Mesothelial cell of epicardium (in vitro differentiated cells): ENCODE measurements at places on chromosomes 6 and 20. TPM values are rescaled to one million over a fixed set of nuclear protein-coding genes. Genes with fewer than 3 reads are reported as not detected.

The RCAN2 gene
- total RNA-seq = 3.6 to 4.0 TPM (median 3.9 TPM) in 3 replicates

The LAMA5 gene
- total RNA-seq = 571 to 618 TPM (median 601 TPM) in 3 replicates

The STK4 gene
- total RNA-seq = 29.9 to 31.7 TPM (median 31.3 TPM) in 3 replicates

The ITPR3 gene
- 6.3 to 6.4 TPM (median 6.4 TPM) in 3 replicates for total RNA-seq

The SLC35D3 gene
- 0.09 to 0.13 TPM in 2 of 3 replicates, not detected in the other for total RNA-seq

The DYNLT2 gene
- total RNA-seq = 1.7 to 2.7 TPM (median 2.4 TPM) in 3 replicates

The SLC17A1 gene
- total RNA-seq = not detected in 3 replicates

The KPNA5 gene
- 28.1 to 32.2 TPM (median 29.5 TPM) in 3 replicates for total RNA-seq

The CAGE1 gene
- 0.09 to 0.18 TPM (median 0.09 TPM) in 3 replicates for total RNA-seq

The AAR2 gene
- total RNA-seq = 30.4 to 31.3 TPM (median 30.6 TPM) in 3 replicates

The HLA-DRB5 gene
- total RNA-seq = 0.77 to 1.2 TPM (median 0.87 TPM) in 3 replicates

The MBOAT1 gene
- total RNA-seq = 23.5 to 24.6 TPM (median 24.5 TPM) in 3 replicates

The MEP1A gene
- 0.16 TPM in 1 of 3 replicates, not detected in the others for total RNA-seq

The NFKBIE gene
- 8.9 to 9.7 TPM (median 9.2 TPM) in 3 replicates for total RNA-seq

The CPNE1 gene
- total RNA-seq = 221 to 246 TPM (median 238 TPM) in 3 replicates

The RAB44 gene
- total RNA-seq = 0.07 to 0.16 TPM in 2 of 3 replicates, not detected in the other

The CRNKL1 gene
- total RNA-seq = 23.9 to 27.8 TPM (median 26.5 TPM) in 3 replicates

The SALL4 gene
- total RNA-seq = 14.8 to 20.5 TPM (median 18.9 TPM) in 3 replicates

The DDO gene
- not detected in 3 replicates for total RNA-seq

The AKAP12 gene
- 736 to 747 TPM (median 737 TPM) in 3 replicates for total RNA-seq

The RAB32 gene
- total RNA-seq = 21.3 to 24.2 TPM (median 21.8 TPM) in 3 replicates

The SOX12 gene
- total RNA-seq = 65.9 to 67.0 TPM (median 66.8 TPM) in 3 replicates

The GHRH gene
- total RNA-seq = not detected in 3 replicates

The DTNBP1 gene
- total RNA-seq = 19.0 to 21.6 TPM (median 19.4 TPM) in 3 replicates

The PCK1 gene
- total RNA-seq = not detected in 3 replicates

The RHAG gene
- not detected in 3 replicates for total RNA-seq

The CLDN20 gene
- total RNA-seq = not detected in 3 replicates

The CST1 gene
- total RNA-seq = not detected in 3 replicates

The LAMP5 gene
- 0.38 to 0.77 TPM (median 0.40 TPM) in 3 replicates for total RNA-seq
